ENCODE measurements at places on chromosomes 3 and 15.
A peak's percentile ranks its signal among the peaks of the same experiment; 100 is the strongest.

DNA sequence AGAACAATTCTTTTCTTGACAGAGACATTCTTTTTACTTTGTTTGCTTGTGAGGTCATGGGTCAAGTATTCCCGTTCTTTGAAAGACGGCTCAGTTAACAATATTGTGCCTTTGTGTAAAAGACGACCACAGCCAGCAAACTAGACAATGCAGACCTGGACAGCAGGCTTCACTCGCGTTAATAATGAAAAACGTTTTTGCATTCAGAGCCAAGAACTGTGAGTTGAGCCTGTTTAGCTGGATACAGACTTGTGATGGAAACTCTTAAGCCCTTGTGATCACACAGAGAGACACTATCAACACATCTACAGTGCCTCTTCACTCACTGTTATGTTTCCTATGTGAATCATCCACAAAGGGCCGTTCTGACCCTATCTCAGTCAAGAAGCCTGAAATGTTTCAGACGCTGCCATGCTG lies 37.3 kb upstream of the CMTM7 start:
- no peak for DNase-seq

GRCh38 chr15:42498212-42499068 lies 3.0 kb downstream of the SNAP23 start:
- DNase-seq: no peak

DNA sequence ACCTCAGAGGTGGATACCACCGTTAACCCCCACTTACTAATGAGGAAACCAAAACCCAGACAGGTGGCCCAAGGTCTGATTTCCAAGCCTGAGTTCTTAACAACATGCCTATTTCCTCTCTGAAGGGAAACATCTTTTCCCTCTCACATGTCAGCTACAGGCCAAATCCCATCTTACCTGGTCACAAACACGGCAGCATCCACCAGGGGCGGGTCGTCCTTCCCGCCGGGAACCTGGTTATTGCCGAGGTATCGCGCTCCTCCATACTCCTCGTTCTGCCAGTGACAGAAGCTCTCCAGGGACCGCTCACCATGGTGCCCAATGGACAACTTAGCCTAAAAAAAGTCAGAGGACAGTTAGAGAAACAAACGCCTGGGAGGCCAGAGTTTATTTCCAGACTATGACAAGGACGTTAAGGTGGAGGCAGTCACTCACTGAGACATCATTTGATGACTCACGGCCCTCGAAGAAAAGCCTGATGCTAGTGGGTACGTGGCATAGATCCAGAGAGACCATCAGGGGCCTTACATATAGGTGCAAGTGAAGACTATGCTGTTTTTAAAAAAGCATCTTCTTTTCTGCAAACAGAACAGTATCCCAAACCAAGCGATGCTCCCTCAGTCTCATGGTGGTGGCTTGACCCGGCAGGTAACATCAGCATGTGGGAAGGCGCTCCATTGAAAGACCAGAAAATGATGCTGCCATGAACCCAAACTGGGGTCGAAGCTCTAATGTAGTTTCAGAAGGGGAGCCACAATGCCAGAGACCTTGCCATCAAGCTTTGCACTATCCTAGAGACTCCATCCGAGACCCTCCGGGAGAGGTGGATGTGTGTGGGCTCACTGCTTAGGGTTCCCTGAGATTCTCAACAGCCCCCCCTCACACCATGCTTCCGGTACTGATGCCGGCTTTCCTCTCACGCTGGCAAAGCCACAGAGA lies 80.2 kb downstream of the ADAMTS17 start:
- no peak for DNase-seq

DNA sequence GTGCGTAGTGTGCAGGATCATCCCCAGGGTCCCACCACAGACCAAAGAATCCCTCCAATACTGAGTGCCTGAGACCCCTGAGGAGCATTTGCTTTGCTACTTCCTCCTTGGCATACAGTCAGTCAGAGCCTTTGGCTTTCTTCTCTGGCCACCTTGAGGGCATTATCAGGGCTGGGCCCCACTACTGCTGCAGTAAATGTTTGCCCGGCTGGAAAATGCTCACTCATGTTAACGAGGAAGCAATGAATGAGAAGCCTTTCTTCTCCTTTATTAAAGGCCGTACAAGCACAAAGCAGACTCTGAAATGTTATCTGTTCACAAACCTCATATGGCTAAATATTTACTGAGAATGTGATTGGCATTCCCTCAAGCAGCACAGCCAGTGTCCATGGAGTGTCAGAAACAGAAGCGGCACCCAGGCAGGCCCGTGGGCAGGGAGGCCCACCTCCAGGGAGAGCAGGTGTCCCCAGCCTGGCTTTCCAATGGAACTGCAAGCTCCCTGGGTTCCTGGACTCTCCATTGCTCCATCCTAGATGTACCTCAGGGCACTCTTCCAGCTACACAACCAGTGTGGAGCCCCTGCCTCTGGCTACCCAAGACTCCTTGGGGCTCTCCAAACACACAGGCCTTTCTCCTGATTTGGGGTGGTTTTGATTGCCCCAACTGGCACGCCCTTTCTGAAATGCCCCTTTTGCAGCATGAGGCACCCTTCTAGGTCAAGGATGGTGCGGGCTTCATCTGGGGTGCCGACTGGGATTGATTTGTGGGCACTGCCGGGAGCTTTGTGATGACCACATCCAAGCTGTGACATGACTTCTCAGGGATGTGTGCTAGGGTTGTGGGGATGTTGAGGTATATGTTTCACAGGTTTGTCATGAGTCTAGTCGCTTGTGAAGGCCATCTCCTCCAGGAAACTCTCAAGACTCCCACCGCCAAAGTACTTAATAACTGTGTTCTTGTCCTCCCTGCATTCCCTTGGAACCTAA lies 195.6 kb downstream of the FAM43A start:
- no peak for DNase-seq

- DNase-seq: no peak
These were observed 50.2 kb upstream of the MGA start for GRCh38 chr15:41610048-41610447.

DNA sequence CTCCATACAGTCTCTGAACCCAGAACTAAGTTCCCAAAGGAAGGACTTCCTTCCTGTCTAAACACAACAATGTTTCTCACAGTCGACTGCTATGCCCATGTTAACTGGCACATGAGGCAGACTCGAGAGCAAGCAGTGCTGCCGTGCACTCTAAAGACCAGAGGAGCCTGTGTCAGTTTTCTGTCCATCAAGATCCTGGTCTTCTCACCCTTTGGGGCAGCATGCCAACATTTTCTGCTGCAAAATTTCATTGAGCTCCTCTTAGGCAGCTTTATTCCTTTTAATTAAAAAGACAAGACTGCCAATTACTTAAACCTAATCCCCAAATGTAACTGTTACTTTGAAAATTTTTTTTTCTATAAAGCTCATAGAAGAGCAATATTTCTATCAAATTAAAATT lies 205.1 kb downstream of the GAP43 start:
- no peak for DNase-seq

DNA sequence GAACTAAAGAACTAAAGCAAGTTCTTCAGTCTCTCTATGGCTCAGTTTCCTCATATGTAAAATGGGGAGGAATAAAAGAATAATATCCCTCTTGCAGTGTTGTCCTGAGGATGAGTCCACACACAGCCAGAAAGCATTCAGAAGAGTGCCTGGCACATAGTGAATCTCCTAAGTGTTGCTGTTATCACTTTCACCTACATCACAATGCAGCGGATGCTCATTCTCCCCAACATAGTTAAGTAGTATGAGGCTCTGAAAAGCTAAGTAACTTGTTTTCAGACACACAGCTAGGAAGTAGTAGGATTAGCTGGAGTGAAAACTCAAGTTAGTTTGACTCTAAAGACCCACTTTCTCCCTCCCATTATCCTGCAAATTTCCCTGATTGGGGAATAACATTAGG lies 9.1 kb upstream of the USP3 start:
- no peak for DNase-seq

GRCh38 chr15:92907896-92908712 lies 8.0 kb downstream of the CHD2 start:
- DNase-seq: no peak

- no peak for DNase-seq
These were observed 91.0 kb downstream of the XXYLT1 start for GRCh38 chr3:195179776-195180489.

DNA sequence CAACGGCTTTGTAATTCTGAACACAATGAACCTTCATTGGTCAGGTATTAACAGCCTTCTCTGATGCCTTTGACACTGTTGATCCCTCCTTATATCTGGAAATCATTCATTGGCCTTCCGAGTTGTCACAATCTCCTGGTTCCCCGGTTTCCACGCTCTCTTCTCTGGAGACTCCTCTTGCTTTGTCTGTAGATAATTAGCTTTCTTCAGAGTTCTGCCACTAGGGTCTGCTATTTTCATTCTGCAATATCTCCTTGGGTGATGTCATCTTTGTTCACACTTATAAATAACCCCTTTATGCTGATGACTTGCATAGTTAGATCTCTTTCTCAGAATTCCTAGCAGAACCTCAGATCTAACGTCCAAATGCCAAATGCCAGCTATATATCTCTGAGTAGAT lies 583.8 kb upstream of the ZNF717 start:
- peak; percentile 57 for DNase-seq

GRCh38 chr15:74217907-74218885 lies 15.6 kb upstream of the STRA6 start:
- DNase-seq: no peak

GRCh38 chr15:75531041-75531450 lies 48.1 kb downstream of the PTPN9 start:
- DNase-seq: no peak

GRCh38 chr15:70866982-70867641 lies 13.2 kb upstream of the LARP6 start:
- no peak for DNase-seq

DNA sequence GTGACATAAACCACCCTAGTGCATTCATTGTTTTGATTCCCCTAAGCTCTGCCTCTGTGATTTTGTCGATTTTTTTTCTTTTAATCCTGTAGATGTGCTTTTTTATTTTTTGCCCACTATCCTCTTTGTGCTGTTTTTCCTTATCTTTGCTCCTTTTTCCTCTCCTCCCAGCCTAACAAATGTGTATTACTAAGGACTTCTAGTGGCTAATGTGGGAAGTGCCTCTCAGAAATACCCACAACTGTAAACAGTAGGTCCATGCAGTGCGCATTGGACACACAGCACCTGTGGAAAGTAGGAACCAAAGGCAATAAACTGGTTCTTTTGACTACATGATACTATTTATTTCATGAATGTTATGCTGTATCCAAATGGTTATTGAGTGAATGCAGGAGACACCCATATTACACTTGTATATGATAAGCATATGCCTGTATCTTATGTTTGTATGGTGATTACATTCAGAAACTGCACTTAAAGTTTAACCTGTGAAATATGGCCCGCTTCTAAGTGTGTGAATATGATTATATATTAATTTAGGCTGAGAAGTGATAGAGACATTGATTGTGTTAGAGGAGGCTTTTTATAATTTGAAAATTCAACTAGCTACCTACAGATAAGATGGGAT lies 147.8 kb downstream of the PLCL2 start:
- DNase-seq: peak; percentile 71

DNA sequence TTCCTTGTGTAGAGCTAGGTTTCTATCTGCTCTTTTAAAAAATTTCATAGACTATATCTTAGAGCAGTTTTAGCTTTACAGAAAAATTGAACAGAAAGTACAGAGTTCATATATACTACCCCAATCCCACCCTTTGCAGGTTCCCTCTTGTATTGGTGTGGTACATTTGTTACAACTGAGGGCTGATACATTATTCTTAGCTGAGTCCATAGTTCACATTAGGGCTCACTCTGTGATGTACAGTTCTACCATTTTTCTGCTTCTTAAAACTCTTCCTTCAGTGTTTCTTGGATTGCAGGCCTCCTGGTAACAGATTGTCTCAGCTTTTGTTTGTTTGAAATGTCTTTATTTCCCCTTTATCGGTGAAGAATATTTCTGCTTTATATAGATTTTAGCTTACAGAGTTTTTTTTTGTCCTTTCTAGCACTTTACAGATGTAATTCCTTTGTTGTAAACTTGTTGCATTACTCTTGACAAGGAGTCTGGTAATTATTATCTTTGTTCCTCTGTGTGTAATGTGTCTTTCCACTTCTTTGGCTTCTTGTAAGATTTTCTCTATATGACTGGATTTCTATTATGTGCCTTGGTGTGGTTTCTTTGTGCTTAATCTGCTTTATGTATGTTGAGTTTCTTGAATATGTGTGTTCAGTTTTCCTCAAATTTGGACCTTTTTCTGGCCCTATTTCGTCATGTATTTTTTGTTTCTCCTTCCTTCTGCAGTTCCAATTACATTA lies 25.3 kb downstream of the MEF2A start:
- no peak for DNase-seq

GRCh38 chr3:68666429-68667136 lies 265.8 kb downstream of the TAFA4 start:
- DNase-seq: peak; percentile 50

- peak; percentile 49 for DNase-seq
These were observed 6.3 kb downstream of the HTR3D start for GRCh38 chr3:184037816-184038215.

DNA sequence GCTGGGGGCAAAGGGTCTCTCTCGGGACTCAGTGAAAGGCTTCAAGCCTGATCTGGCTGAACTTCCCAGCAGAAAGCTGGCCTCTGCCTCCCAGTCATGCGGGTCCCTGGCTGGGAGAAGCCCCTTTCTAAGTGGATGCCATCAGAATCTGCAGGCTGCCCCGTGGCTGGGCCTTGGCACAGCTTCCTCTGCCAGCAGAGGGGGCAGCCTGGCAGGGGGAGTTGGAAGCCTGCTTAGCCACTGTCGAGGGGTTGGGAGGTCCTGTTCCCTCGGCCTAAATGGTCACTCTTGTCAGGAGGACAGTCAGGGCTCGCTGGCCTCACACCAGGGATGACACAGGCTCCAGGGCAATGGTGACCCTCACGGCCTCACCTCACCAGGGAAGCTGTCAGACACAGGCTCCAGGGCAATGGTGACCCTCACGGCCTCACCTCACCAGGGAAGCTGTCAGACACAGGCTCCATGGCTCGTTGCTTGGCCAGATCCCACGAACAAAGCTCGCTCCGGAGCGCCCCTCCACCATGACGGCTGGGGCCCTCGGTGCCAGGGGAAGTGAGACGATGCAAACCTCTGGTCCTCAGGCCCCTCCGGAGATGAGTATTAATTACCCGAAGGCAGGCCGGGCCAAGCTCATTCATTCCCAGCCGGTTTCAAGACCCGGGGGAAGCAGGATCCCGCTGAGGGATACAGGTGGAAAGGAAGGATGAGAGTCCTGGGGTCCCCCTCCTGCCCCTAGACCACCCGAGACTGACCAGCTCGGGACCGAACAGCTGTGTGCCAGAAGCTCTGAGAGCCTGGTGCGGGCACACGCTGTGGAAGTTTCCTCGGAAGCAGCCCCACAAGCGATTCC lies 151.0 kb downstream of the CHSY1 start:
- no peak for DNase-seq

Measured in GM23338 (cell line).